Activated naive CD4-positive, alpha-beta T cell treated with anti-CD3 and anti-CD28 coated beads, Interleukin-2, amount 50 U/mL, for 72 hours (primary cell): ENCODE measurements at places on chromosomes 1 and 21. TPM values are rescaled to one million over a fixed set of nuclear protein-coding genes. Genes with fewer than 3 reads are reported as not detected.

Gene CACHD1
- 1.6 TPM for total RNA-seq

DNA sequence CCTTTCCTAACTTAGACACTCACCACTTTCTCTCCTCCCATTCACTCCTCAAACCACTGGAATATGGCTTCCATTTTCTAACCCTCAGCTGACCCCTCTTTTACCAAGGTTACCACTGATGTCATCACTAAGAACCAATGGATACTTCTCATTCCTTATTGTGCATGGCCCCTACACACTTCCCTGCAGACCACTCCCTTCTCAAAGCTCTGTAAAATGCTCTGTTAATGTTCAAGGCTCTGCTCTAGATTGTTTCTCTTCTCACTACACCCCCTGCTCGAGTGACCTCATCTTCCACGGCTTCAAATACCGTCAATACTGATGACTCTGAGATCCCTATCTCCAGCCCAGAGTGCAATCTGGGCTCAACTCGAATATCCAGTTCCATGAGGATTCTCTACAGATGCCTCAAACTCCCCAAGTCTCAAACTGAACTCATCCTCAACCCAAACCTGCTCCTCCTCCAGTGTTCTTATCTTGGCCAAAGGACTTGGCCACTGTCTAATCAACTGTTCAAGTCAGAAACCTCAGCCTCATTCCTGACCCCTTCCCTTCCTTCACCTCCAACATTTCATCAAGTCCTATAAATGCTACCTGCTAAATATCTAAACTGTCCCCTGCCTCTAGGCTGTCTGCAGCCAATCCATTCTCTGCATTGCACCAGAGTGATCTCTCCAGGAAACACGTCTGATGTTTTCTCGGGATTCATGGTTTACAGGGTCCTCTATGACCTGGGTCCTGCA lies 41.3 kb upstream of the BMP8B start:
- DNase-seq, result no peak

- DNase-seq, result no peak
Measured at GRCh38 chr1:185297982-185298381, 19.1 kb downstream of the IVNS1ABP start.

Gene FAAH
- 5.5 TPM for total RNA-seq

GRCh38 chr21:44572959-44573583 lies 458 bp upstream of the KRTAP10-4 start:
- peak; percentile 31 for DNase-seq

DNA sequence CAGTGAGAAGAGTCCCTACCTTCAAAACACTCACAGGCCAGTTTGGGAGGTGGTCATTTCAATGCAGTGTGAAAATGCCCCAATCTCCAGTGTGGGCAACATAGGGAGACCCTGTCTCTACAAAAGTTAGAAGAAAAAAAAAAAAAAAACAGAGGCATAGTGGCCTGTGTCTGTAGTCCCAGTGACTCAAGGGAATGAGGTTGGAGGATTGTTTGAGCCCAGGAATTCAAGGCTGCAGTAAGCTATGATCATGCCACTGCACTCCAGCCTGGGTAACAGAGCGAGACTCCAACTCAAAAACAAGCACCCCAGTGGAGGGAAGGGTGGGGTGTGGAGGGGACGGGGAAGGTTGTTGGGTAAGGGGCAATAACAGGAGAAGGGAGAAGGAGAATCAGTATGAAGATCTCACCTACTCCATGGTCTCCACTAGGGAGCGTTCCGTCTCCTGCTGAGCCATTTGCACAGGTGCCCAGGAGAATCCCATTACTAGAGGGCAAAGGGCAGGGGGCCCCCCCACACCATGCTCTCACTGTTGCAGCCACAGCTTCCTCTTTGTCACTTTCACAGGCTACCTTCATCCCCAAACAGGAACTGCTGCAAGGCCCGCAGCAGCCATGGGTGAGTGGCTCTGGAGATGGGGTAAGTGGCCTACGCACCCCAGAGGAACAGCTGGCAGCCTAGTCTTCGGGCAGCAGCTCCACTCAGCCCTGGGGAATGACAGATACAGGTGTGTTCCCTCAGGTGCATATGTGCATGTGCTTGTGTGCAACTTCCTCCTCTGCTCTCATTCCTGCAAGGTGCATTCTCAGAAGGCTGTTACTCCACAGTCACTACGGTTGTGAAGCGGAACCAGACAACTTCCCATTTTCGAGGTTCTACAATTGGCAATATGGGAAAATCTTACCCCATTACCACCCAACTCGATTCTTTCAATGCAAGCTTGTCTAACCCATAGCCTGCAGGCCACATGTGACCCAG lies 87.9 kb upstream of the LYST start:
- DNase-seq, result peak; percentile 68

GRCh38 chr21:37374027-37374426 lies 7.5 kb downstream of the DYRK1A start:
- no peak for DNase-seq

- DNase-seq, result no peak
Measured at GRCh38 chr1:245649666-245650065, 494.9 kb downstream of the KIF26B start.

- DNase-seq, result no peak
Measured at GRCh38 chr1:230109066-230109465, 42.0 kb downstream of the GALNT2 start.

Gene TSPAN1
- not detected for total RNA-seq

DNA sequence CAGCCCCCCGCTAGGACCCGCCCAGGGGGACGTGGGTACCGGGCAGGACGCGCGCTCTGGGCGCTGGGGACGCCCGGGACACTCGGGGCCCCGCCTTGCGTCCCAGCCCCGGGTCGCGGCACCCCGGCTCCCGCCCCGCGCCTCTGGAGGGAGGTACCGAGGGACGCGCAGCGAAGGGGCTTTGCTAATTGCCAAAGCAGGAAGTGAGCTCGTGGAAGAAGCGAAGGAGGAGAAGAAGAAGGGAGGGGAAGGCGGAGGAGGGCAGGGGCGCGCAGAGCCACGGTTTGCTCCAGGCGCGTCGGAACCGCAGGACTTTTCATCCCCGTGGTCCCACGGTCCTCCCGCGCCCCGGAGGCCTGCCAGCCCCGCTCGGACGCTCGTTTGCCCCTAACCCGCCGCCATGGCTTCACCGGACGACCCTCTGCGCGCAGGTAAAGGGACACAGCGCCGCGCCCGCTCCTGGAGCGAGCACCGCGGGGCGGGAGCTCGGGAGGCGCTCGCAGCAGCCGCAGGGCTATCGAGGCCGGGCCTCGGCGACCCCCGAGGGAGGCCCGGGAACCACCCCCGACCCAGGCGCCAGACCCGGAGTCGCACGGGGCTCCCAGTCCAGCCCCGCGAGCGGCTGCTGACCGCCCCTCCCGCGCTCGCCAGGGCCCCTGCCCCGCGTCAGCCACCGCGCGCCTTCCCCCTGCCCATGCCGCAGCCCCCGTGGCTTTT lies 1.3 kb downstream of the EDARADD start:
- peak; percentile 38 for DNase-seq

Gene CFHR2
- total RNA-seq, result not detected

Gene F3
- total RNA-seq, result 0.18 TPM

Gene FLG2
- not detected for total RNA-seq

GRCh38 chr1:25110036-25110435 lies 122.3 kb downstream of the SYF2 start:
- no peak for DNase-seq

DNA sequence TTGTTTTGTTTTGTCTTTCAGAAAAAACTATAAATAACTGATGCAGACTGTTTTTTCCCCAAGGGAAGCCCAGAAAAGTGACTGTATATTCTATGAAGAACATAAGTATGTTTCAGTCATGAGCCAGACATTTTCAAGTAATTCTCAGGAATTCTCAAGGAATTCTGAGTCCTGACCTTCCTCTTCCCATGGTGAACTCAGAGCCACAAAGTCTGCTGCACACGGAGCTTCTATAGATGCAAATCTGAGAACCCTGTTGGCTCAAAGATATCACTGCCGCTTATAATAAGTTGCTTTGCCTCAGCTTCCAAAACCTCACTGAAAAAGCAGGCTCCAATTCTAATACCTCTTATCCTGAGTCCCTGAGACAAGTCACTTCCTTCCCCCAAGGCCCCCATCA lies 418.5 kb upstream of the RUNX1 start:
- no peak for DNase-seq

DNA sequence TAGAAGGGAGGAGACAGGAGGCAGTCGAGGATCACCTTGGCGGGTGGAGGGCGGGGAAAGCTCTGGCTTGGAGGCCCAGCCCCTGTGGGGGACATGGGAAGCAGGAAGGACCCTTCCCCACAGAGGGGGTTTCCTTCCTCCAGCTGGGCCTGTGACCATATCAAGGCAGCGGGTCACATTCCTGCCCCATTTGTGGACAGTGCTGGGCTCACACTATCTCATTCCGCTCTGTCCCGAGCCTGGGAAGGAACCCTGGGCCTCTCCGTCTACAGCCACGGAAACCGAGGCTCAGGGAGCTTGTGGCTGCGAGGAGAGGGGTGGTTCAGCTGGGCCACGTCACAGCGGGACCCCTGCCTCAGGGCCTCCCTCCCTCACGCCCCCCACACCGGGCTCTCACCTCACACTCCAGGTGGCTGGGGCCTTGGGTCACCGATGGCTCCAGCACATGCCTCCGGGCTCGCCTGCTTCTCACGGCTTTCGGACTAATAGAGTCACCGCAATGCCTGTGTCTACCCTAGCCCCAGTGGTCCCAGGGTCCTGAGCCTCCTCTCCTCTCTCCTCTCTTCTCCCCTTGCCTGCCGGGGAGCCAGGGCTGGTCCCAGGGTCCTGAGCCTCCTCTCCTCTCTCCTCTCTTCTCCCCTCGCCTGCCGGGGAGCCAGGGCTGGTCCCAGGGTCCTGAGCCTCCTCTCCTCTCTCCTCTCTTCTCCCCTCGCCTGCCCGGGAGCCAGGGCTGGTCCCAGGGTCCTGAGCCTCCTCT lies 56.4 kb downstream of the SLC19A1 start:
- DNase-seq, result no peak

Gene TAS1R3
- total RNA-seq, result 0.32 TPM

Gene FCMR
- total RNA-seq, result 37.3 TPM

DNA sequence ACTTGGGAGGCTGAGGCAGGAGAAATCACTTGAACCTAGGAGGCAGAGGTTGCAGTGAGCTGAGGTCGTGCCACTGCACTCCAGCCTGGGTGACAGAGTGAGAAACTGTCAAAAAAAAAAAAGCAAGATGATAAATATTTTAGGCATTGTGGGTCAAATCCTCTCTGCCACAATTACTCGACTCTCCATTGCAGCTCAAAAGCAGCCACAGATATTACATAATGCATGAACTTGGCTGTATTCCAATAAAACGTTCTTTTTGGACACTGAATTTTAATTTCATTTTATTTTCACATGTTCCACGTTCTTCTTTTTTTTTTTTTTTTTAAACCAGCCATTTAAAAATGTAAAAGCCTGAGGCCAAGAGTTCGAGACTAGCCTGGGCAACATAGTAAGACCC lies 69.4 kb downstream of the TCP10L start:
- DNase-seq, result no peak

- no peak for DNase-seq
Measured at GRCh38 chr1:14267991-14268390, 330.5 kb upstream of the KAZN start.

Gene POMGNT1
- 29.0 TPM for total RNA-seq
